ENCODE measurements at places on chromosomes 7 and 10.
A peak's percentile ranks its signal among the peaks of the same experiment; 100 is the strongest.

DNA sequence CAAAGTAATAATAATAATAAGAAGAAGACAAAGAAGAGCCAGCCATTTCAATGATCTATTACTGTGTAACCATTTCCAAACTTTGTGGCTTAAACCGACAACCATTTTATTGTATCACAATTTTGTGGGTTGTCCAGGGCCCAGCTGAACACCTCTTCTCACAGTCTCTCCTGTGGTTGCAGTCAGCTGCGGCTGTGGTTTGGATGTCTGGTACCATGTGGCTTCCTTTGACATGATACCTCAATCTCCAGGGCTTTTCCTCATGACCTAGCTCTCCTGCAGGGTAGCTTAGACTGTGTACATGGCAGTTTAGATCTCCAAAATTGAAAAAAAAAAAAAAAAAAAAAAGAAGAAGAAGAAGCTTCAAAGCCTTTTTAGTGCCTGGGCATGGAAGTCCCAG lies 72.6 kb upstream of the NFKB2 start:
- peak; percentile 7 for DNase-seq

DNA sequence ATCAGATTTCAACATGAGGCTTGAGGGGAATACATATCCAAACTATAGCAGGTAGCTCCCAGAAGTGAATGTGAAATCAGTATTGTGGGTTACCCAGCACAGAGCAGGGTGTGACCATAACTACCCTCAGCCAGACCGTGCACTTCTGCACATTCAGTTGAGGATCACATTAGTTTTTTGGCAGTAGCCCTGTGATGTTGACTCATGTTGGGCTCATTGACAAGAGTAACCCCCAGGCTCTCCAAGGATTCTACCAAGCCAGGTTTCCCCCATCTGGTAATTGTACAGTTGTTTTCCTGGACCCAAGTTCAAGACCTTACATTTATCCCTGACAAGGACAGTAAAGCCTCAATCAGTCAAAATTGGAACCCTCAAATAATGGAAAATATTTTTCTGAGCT lies 11.7 kb upstream of the CPA4 start:
- DNase-seq: no peak

DNA sequence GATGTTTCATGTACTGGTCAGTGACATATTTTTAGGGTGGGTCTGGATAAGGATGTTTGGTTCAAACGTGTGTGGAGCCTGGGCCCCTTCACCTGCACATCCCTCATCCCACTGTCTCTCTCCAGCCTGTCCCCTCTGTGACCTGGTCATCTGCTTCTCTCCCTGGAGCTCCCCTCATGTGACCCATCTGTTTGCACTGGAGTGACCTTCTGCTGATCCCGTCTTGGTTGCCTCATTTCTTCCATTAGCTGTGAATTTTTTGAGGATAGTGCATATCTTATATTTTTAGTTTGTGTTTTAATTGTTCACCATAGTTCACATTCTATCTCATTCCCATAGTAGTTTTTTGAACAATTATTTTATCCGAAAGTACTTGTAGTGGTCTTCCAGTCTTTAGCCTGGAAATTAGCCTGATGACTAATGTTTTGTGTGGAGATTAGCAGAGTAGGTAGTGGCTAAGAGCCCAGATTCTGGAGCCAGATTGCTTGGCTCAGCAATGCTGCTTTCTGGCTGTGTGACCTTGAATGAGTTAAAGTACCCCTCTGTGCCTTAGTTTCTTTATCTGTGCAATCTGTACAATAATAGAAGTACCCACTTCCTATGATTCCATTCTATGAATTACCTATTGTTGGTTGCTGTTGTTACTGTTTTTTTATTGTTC lies 224.5 kb downstream of the LRMDA start:
- no peak for DNase-seq

- DNase-seq: no peak
These were observed 20.5 kb upstream of the ANLN start for GRCh38 chr7:36369171-36369570.

GRCh38 chr7:163971-164881 lies 28.1 kb upstream of the FAM20C start:
- DNase-seq: no peak

GRCh38 chr10:115073796-115074195 lies 19.4 kb upstream of the ATRNL1 start:
- no peak for DNase-seq

DNA sequence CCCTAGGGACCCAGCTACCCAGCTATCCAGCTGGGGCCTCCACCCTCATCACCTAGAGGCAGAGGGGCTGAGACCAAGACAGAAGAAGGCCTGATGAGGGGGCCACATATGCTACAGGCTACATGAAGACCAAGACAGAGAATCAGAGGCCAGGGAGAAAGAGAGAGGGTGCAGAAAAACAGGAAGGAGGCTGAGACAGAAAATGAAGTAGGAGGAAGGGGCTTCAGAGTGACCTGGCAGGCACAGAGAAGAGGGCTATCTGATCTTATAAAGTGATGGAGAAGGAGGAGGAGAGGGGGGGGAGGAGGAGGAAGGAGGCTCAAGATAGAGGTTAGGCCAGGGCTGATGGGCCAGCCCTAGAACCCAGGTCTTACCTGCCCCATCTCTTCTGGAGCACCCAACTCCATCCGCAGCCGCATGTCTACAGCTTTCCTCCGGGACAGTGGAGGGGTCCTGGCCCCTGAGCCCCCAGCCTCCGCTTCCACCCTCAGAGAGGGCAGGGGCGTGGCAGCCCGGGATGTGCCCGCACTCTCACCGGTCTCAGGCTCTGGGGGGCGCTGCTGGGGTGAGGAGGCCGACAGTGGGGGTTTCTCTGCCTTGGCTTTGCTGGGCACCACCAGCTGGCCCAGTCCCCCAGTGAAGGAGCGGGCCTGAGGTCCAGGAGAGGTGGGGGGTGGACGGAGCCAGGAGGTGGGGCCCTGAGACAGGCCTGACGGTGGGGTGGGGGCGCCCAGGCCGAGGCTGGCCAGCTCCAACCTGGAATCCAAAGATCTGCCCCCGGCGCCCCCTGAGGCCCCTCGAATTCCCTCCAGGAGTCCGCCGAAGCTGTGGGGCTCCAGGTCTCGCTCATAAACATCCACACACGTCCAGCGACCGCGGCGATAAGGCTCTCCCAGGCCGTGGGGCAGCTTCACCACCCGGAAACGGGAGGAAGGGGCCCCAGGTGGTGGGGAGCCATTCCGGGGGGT lies 1.8 kb downstream of the TSC22D4 start:
- no peak for DNase-seq

GRCh38 chr7:97018126-97018601 lies 6.5 kb downstream of the DLX5 start:
- no peak for DNase-seq

DNA sequence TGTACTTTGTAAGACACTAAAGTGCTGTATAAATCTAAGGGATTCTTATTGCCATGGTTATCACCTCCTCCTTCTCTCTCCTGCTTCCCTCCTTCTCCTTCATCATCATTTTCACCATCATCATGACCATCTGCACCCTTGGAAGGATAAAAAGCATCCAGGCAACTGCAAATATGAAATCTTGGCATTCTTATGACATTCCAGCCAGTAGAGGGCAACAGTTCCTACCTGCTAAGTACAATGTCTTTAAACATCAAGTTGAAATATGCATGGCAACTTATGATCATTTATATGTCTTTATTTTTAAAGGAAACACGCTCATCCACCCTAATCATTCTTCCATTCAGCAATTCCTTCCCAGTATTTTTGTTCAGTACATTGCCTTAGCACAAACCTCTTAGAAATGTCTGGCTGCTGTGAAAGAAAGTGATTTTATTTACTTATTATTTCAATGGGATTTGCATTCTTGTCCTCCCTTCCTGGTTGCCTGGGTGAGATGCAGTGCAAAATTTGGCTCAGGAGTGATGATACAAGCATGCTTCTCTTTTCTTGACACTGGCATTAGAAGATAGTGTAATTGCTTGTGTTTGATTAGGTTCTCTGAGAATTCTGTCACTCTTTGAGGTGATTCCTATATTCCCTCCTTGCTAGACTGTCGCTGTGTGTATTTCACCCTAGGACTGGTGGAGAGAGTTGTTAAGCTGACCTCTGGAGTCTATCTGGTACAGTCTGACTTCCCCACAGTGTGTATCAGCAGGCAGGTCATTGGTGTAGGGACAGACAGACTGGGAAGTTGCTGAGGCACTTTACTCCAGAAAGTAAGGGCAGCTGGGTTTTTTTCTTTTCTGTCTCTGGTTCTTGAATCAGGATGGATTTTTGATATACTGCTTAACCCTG lies 188.5 kb upstream of the BMPER start:
- DNase-seq: no peak

- no peak for DNase-seq
These were observed 36.0 kb downstream of the KCNH2 start for GRCh38 chr7:150942001-150942590.

DNA sequence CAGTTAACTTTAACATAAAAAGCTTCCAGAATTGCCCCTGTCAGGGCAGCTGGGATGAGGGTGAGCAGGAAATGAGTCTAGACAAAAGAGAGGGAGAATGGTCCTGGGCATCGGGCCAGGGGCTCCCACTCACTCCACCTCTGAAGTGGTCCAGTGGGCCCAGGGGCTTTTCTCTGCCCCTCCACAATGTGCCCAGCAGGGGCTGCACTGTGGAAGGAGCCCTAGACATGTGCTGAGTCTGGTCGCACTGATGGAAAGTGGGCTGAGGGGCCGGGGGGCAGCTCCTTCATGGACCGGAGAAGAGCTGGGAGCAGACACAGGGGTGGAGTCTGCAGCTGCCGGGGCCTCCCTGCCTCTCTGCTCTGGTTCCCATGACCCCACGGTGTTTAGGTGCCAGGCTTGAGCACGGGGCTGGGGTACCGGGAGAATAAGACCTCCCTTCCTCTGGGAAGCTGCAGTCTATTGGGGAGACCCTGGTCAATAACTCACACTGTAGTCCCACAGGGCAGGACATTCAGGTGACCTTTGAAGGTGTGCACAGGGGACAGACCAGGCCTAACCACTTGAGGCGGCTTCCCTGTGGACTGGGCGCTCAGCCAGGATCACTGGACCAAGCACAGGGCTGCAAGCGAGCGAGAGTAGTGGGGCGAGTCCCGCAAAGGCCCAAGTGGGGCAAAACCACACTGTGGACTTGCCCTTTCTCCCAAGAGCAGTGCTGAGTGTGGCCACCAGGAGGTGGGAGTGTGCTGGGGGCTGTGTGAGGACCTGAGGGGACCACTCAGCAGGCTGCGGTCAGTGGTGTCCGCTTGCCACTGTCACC lies 6.1 kb downstream of the ADCY1 start:
- no peak for DNase-seq

- no peak for DNase-seq
These were observed 29.8 kb upstream of the VCL start for GRCh38 chr10:73968098-73968521.

DNA sequence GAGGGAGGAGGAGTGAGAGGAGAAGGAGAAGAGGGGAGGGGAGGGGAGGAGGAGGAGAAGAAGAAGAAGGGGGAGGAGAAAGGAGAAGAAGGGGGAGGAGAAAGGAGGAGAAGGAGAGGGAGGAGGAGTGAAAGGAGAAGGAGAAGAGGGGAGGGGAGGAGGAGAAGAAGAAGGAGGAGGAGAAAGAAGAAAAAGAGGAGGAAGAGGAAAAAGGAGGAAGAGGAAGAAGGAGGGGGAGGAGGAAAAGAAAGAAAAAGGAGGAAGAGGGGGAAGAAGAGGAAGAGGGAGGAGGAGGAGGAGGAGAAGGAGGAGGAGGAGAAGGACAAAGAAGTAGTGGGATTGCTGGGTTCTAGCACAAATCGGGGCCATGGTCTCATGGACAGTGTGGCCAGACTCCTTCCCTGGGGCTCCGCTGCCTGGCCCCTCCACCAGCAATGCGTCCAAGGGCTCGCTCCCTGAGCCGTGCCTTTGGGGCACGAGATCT lies 4.2 kb upstream of the MAFK start:
- no peak for DNase-seq

GRCh38 chr7:135801877-135802276 lies 53.3 kb upstream of the FAM180A start:
- no peak for DNase-seq

- DNase-seq: no peak
These were observed 49.6 kb downstream of the EXOC6 start for GRCh38 chr10:92897916-92898315.

DNA sequence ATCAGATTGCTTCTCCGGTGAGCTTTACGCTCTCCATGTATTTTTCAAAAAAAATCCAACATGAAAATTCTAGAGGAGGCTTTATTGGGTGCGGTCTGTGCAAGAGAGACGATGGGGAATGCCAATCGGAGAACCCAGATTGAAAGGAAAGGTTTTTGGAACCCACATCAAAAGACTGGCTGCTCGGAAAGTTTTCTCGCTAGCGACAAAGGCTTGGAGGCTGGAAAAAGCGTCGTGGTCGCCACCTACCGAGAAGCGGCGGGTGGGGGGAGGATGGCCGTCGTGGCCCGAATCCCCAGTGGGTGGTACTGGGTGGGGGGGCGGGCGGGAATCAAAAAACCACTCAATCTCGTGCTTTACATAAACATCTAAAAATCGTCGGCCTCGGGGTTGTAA lies 1.1 kb upstream of the GTF2I start:
- DNase-seq: peak; percentile 52

DNA sequence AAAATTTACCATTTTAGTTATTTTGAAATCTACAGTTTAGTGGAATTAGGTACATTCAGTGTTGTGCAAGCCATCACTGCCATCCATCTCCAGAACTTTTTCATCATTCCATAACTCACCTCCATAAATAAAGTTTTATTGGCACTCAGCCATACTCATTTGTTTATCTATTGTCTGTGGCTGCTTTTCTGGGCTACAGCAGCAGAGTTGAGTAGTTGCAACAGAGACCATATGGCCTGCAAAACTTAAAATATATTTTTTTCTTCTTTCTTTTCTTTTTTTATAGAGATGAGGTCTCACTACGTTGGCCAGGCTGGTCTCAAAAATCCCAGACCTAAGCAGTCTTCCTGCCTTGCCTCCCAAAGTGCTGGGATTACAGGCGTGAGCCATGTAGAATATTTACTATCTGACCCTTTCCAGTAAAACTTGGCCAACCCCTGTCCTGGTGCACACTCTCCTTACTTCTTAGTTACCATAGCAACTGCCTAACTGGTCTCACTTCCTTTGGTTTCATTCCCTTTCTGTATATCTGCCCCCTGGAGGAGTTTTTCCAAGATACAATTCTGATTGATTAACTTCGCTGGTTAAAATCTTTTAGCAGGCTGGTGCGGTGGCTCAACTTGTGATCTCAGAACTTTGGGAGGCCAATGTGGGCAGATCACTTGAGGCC lies 133.2 kb downstream of the CUX1 start:
- DNase-seq: no peak

GRCh38 chr10:68238371-68238770 lies 6.5 kb upstream of the ATOH7 start:
- no peak for DNase-seq

GRCh38 chr7:128812514-128813168 lies 17.6 kb upstream of the FLNC start:
- no peak for DNase-seq

- no peak for DNase-seq
These were observed 93.4 kb downstream of the POLL start for GRCh38 chr10:101494650-101495049.

DNA sequence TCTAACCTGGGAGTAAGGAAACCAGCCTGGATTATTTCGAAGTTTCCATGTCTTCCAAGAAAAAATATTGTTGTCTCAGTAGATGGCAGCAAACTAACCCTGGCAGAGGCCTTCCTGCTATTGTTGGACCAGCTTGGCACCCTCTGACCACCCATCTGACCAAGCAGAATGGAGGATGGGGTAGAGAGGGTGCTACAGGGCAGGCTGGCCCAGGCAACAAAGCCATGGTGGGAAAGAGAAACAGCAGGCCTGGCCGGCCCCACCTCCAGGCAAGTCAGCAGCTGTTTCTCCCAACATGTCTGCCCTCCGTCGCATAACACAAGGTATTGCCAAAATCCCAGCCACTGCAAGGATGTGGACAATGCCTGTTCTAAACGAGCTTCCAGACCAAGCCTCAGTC lies 95.0 kb downstream of the FAM53B start:
- DNase-seq: no peak

GRCh38 chr7:698515-699475 lies 27.7 kb upstream of the DNAAF5 start:
- DNase-seq: no peak
